ENCODE measurements at places on chromosomes 6 and 20.

GRCh38 chr6:38290133-38290799 is 349.5 kb downstream of the BTBD9 start:
- DNase-seq = no peak

- DNase-seq = no peak
Measured at GRCh38 chr6:153959276-153959675, 79.8 kb upstream of the OPRM1 start.

- no peak for DNase-seq
Measured at GRCh38 chr6:33944686-33945411, 141.0 kb upstream of the MLN start.

DNA sequence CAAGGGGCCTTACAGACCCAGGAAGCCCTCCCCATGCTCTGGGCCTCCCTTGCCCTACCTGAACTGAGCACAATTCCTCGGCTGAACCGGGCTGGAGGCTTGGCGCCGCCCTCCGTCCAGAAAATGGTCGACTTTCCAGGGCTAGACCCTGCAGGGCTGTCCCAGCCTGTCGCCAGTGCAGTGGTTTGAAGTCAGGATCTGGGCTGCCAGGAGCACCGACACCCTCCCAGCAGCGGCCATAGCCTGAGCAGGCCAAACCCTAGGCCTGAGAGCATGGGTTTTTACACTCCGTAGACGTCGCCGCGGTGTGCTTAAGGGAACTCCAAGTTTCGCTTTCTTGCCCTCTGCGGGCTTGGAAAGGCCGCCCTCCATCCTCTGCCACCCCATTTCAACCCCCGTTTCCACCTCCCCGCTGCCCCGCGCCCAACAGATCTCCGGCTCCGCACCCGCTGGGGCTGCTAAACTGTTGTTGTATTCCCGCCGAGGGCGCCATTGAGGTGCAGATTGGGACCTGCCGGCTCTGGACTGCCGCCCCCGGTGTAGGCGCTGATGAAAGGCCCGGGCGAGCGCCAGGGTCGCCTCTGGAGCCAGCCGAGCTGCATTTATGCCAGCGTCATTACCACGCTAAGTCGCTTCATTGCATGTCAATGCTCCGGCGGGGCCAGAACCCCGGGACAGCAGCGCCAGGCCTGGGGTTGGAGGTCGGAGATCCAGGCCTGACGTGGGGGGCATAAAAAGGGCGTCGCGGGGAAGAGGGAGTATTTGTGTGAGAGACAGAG is 2.2 kb upstream of the TFAP2A start:
- DNase-seq = no peak

GRCh38 chr20:54473340-54473739 is 2.1 kb upstream of the DOK5 start:
- no peak for DNase-seq

DNA sequence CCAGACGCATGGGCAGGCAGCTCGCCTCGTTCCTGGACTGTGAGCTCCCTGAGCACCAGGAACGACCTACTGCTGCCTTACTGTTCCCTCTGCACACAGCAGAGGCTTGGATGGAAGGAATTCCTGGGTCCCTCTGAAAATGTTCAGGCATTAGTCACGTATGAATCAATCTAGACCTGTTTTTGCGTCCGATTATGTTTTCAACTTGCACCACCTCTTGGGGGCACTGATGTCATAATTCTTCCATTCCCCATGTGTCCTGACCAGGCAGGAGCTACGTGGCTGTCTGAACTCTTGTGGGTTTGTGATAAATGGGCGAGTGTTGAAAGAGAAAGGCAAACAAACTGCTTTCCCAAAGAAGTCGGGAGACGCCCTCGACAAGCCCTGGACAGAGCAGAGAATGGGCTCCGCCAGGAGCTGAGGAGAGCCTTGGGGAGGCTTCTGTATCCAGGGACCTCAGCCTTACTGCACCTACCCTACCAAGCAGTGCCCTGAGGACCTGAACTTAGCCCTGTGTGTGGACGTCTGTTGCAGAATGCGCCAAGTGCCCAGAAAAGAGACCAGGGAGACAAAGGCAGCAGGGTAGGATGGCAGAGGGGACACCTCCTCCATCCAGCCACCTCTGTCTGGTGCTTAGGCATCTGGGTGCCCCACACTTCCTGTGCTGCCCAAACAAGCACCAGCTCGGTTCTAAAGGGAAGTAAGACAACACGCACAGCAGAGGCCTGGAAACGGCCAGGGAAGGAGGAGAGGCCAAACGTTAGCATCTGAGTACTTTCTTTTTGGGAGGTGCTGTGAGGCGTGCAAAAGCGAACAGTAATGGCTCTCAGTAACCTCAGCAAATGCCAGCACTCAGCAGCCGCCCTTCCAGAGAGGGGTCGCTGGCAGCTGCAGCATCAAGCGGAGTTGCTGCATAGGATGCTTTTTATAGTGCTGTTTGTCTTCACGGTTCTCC is 124.2 kb downstream of the LY86 start:
- DNase-seq = no peak

- no peak for DNase-seq
Measured at GRCh38 chr20:1946442-1946761, 47.5 kb downstream of the PDYN start.

- no peak for DNase-seq
Measured at GRCh38 chr20:57048027-57048869, 218.2 kb downstream of the BMP7 start.
